ENCODE measurements at places on chromosomes 12 and 14.

DNA sequence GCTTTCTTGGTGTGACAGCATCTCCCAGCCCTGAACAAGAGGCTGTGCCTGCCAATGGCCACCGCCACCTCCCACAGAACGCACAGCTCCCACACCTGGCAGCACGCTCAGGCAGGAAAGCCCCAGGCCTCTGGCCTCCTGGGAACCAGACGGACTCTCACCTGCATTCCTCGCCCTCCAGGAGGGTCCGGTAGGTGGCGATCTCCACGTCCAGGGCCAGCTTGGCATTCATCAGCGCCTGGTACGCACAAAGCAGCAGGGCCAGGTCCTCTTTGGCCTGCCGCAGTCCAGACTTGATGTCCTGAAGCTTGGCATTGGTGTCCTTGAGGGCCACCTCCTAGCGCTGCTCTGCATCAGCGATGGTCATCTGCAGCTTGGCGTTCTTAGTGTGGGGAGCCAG lies 12.1 kb upstream of the KRT77 start:
- no peak for DNase-seq

DNA sequence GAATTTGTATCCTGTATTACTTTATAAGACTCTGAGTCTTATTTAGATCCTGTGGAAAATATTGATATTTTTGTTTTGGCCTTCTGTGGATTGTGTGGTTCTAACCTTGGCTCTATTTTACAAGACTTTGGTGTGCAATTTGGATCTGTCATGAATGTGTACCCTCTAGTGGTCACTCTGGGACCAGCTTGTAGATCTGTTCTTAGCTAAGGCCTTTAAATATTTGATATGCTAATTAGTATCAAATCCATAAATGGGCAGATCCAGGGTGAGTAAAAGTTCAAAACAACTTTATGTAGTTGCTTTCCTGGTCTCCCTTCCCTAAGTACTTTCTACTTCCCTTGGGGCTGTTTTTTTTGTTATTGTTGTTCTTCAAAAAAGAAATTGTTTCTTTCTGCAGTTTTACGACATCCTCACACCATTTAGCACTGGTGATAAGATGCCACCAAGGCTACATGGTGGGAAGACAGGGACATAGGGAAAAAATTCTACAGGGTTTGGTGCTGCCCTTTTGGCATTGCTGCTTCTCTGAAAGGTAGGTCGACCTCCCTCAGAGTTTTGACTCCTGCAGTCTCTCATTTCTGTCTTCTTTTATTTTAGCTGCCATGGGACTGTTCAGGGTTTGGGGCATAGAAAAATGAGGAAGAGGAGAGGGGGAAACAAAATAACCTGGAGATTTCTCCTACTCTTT lies 238.5 kb downstream of the GPHN start:
- DNase-seq, result peak; percentile 0

DNA sequence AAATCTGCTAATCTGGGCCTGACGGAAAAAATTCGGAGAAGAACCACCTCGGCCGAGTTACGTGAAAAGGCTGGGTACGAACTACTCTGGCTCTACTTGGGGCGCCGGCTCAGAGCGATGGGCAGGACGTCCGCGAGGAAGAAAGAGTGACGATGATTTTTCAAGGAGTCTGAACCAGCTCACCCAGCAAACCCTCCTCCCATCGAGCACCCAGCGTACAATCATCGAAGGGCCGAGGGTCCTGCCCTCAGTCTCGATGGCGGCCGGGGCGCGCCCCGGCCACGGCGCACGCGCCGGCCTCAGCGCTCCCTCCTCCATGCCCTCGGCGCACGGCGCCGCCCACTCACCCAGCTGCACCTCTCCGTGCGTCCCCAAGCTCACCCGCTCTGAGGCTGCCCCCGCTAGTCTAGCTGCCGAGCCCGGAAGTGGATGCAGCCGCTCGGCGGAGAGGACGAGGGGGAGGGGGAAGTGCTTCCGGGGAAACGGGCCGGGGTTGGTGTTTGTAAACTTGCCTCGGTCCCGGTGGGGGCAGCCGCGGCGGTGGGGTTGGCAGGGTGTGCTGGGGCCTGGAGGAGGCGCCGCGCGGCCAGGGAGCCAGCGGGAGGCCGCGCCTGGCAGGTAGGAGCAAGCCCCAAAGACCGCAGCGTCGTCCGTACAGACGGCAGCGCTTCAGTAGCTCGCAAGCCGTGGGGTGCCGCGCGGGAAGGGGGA lies at the start of the genes CSAD and ZNF740:
CSAD (minus strand) TSS at position 706 of the 711 bp plus-strand sequence. CDS start 7,455 bp downstream, outside the sequence.
ZNF740 (plus strand) TSS at position 503 of the 711 bp plus-strand sequence. CDS start 1,262 bp downstream, outside the sequence.
- peak; percentile 97 for DNase-seq

GRCh38 chr14:62185078-62185477 lies 422.9 kb downstream of the SNAPC1 start:
- DNase-seq, result no peak

GRCh38 chr12:97960741-97961608 lies 498.4 kb downstream of the RMST start:
- no peak for DNase-seq

- no peak for DNase-seq
Observed at GRCh38 chr12:57834086-57834876, 12.2 kb downstream of the CTDSP2 start.
